ENCODE measurements at places on chromosomes 1 and 21.
A peak's percentile ranks its signal among the peaks of the same experiment; 100 is the strongest.

GRCh38 chr1:197801111-197801482, 25.8 kb upstream of the DENND1B start:
- no peak for DNase-seq

DNA sequence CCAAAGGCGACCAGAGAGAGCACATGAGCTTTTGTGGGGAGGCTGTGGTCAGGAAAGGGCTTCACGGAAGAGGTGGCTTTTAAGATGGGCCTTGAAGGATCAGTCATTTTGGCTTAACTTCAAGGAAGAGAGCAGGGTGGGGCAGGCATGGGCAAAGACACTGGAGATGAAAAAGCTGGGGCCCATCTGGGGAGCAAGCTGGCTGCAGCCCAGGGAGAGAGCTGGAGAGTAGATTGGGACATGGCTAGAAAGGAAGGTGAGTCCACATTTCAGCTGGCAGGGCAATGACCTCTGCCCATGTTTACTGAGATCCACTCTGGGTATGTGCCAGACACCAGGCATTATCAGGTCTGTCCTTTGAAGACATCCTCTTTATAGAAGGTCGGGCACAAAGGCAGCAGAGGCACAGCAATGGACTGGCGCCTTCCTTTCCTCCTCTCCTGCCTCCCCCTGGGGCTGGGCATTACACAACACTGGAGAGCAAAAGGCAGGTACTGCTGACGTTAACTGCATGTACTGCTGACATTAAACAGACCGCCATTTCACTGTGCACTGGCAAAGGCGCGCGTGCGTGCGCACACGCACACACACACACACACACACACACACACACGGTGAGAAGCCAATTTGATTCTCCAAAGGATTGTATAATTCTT, 2.2 kb upstream of the UBXN10 start:
- DNase-seq = no peak

DNA sequence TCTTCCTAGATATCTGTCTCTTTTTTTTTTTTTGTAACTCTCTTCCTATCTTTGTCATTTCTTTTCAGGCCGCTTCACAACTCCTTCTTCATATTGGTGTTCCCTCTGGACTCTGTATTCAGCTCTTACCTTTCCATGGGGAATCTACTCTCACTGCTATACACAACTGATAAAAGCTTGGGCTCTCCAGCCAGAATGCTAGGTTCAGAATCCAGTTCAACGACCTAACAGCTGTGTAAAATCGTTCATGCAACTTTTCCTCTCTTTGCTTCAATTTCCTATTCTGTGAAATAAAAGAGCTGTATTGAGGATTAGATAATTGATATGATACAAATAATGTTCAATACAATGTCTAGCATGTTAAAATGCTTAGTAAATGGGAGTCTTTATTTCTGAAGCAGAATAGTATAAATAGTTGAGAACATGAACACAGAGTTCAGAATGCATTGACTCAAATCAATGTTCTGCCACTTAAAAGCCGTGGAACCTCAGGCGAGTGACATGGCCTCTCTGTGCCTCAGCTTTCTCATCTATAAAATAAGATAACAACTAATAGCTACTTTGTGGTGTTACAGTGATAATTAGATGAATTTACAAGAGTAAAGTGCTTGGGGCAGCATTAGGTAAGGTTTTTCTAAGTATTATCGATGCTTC, 88.5 kb downstream of the DENND1B start:
- DNase-seq = no peak

DNA sequence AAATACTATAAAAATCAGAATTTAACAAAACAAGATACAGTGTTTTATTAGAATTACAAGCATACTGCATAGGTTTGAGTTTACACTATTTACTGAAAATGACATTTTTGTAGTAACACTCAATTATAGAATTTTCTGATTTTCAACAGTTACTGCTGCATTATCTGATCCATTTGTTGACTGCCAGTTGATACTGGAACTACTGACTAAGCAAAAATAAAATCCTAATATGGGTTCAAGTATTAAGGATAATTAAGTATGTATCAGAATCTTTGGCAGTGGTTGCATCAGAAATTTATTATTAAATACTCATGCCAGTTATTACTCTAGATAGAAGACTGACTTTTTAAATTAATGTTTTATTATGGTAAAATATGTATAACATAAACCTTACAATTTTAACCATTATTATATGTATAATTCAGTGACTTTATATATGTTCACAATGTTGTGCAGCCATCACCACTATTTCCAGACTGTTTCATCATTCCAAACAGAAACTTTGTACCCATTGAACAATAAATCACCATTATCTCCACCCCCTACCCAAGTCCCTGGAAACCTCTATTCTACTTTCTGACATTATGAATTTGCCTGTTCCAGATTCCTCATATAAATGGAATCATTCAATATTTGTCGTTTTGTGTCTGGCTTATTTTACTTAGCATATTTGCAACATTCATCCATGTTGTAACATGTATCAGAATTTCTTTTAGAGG, 58.2 kb upstream of the GPR88 start:
- DNase-seq = no peak

- peak; percentile 43 for DNase-seq
Observed at GRCh38 chr1:87335175-87335884, 6.7 kb downstream of the LMO4 start.

- no peak for DNase-seq
Observed at GRCh38 chr1:85339089-85339488, 62.7 kb upstream of the BCL10 start.

- DNase-seq = no peak
Observed at GRCh38 chr1:160095382-160096105, 2.9 kb downstream of the IGSF8 start.

- DNase-seq = no peak
Observed at GRCh38 chr1:68174738-68175113, 57.6 kb downstream of the WLS start.

DNA sequence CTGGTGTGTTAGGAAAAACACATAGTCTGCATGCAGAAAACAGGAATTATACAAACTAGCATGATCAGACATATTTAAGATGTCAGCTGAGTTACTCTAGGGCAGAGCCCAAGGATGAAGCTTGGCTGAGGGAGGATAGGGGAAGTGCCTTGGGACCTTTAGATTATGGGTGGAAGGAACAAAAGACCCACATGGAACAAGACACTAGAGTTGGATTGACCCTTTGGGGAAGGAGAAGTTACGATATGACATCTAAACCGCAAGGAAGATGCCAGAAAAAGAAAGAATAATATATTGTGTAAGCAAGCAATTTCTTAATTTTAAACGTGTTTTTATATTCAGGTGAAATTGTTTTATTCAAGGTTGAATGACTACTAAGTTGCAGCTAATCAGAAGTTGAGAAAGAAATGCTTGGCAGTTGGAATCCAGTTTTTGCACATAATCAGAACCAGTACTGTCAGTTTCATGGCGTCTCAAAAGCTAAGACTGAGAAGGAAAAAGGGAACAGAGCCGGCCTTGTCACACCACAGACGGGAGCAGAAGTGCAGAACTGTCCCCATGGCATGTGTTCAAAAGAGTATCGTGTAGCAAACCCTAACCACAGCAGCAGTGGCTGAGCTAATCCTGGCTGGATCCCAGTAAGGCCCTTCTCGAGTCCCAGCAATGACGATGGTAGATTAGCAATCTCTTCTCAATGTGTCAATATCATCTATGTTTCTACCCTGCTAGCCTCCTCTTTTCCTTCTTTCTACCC, 31.2 kb upstream of the IFNAR2 start:
- DNase-seq = no peak

- DNase-seq = no peak
Observed at GRCh38 chr1:45913731-45914501, 110.5 kb downstream of the MAST2 start.

- no peak for DNase-seq
Observed at GRCh38 chr1:160151303-160151702, at the start of gene ATP1A4. Gene ATP1A4 (plus strand): TSS chr1:160151603. CDS start chr1:160152041, 438 bp downstream.

- DNase-seq = no peak
Observed at GRCh38 chr1:14039582-14040430, 339.8 kb downstream of the PRDM2 start.

DNA sequence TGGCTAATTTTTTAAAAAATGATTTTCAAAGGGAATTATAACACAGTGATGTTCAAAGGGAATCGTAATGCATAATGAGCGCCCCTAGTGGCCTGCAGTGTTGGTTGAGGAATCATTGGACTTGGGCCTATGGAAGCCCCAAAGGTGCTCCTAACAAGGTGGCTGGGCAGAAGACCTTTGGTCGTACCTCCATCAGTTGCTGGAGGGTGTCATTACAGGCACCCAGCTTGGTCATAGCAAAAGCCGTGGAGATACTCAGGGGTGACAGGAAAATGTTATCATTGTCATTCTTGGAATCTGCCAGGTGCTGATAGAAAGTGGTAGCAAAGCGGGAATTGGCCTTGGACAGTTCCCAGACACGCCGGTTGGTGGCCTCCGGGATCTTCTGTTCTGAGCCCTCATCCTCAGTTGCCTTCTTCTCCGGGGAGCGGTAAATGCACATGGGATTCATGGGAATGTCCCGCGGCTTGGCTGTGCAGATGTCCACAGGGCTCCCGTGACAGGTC, 2.7 kb downstream of the SERPINC1 start:
- no peak for DNase-seq

DNA sequence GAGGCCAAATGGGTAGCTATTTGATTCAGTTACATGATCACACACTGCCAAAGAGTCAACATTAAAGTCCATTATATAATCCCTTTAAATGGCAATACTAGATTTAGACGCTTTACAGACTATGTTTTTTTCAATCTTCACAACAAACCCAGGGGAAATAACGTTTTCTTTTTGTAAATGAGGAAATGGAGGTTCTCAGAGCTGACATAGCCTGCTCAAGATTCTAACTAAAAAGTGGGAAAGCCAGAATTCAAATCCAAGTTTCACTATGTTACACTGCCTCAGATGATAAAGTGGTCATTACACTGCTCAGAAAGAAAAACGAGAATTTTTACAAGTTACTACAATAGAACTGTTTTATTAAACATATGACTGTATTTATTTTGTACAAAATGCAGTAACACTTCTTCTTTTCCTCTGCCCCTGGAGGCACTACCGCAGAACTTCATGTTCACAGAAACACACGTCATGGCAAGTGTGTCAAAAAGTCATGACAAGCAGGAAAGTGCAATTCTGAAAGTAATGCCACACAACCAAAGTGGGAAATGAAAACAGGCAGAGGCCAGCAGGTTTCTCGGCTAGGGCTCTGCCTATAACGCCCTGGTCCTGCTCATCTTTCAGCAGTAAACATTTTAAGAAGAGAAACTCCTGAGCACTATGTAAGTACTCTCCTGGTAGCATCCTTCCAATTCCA, 19.0 kb downstream of the THEMIS2 start:
- DNase-seq = no peak

GRCh38 chr1:5739561-5740078, 252.6 kb downstream of the NPHP4 start:
- DNase-seq = no peak

DNA sequence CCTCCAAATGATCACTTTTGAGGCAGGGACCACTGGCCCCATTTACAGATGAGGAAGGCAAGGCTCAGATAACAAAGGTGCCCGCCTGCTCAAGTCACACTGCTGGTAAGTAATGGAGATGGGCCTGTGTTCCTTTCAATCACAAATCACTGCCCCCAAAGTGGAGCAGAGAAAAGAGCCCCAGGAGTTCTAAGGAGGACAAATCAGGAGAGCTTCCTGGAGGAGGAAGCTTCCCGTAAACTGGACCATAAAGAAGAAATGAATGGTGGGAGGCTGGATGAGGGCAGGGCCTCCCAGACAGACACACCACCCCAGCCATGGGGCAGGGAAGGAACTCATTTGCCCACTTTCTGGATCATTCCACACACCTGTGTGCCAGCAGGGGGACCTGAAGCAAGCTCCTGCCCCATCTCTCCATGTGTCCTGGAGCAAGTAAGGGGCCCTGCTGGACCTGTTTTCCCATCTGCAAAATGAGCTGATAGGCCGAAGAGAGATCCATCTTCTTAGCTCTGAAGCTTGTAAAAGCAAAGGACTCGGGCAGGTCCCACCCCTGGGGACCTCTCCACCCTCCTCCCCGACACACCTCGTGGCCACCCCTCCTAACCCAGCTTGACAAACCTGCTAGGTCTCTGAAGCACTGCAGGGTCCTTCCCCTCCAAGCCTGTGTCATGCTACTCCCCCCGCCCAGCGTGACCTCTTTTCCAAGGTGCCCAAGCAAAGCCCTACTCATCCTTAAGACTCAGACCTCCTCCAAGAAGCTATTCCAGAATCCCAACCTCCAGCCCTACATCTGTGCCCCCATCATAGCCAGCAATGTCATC, 5.5 kb downstream of the LAPTM5 start:
- no peak for DNase-seq

DNA sequence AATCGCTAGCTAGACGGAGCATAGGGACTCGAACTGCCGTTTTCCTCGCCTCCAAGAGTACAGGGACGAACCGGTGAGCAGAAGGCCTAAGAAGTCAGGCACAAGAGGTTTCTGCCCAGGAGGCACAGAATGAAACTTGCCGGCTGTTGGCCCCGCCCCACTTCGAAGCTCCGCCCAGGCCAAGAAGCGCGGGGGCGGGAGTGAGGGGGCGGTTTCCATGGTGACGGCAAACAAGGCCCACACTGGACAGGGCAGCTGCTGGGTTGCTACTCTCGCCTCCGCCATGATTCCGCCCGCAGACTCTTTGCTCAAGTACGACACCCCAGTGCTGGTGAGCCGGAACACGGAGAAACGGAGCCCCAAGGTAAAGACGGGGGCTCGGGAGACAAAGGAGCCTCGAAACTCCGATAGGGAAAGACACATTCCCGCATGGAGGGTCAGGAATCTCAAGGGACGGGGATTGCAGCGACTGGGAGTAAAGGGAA, at the start of gene DNALI1:
TSS of gene DNALI1 (plus strand) at position 229 of the 485 bp plus-strand sequence. CDS start at position 284, 55 bp downstream.
- no peak for DNase-seq

GRCh38 chr1:168755800-168756418, 26.9 kb upstream of the DPT start:
- no peak for DNase-seq

- DNase-seq = no peak
Observed at GRCh38 chr1:231793893-231794292, 167.3 kb downstream of the DISC1 start.

GRCh38 chr1:224333939-224334786, 4.2 kb upstream of the NVL start:
- DNase-seq = no peak

- no peak for DNase-seq
Observed at GRCh38 chr21:45549626-45550463, 7.6 kb upstream of the SLC19A1 start.

DNA sequence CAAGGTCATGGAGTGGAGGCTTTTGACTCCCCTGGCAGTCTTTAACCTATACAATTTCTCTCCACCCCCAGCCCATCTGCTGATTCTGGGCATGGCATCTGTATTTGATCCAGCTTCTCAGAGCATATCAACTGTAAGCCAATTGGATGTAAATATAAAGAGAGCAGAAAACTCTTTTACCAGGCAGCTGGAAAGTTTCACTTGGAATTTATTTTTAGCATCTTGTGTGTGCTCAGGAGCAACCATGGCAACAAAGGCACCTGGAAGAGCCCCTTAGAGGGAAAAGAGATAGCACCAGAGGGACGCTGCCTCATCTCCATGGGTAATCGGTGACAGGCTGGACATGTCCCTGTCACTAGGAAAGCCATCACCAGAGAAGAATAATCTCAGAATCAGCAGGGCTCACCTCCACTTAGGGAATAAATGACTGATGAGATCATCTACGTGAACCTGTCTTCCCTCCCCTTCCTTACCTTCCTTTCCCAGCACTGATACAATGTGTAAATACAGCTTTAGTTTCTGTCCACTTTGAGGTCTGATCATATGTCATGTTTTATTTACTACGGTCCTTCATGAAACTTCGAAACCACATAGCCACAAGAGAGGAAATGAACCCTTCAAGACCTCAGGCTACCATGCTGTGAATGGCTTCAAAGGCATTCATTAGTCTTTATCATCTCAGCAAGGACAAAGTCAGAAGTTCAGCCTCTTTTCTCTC, 25.3 kb upstream of the SIPA1L2 start:
- DNase-seq = no peak

- no peak for DNase-seq
Observed at GRCh38 chr1:33338048-33338439, 17.1 kb upstream of the A3GALT2 start.
